ENCODE measurements at places on chromosomes 2 and 18. TPM values are rescaled to one million over a fixed set of nuclear protein-coding genes. Genes with fewer than 3 reads are reported as not detected.

DNA sequence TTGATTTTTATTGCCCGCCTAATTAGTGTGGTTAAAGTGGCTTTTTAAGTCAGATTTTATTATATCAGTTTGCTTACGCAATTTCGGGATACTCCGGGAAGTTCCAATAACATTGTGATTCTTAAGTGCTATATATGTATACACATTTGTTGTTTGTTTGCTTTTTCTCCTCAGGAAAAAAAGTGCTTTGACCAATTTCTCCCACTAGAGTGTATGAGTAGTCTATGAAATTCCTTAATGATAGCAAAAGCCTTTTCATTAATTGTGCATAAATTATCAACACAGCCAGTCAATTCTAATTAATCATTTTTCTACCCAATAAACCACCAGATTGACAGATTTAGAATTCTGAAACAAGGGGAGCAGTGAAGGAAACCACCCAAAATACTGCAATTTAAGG is 172.2 kb downstream of the DPP10 start:
- no peak overlapping the region for H3K4me3 ChIP-seq
- no peak for DNase-seq
- no peaks in the 10 kb centered on the region for H3K27me3 ChIP-seq
- H3K27ac ChIP-seq: no peak overlapping the region

DNA sequence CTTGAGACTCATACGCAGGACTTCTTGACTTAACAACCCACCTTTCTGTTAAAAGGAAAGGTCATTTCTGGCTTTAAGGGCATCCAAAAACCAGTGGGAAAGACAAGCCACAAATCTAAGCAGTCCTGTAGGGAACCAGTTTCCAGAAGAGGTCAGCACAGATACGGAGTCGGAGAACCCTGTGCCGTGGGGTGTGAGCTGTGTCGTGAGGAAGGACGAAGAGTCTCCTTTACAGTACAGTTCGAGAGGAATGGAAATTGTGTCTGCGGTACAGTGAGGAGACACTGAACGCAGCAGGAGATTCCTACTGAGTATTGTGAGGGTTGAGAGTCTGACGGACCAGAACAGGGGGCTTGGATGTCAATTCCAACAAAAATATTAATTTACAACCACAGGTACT is 17.7 kb downstream of the SLC30A3 start:
- H3K4me3 ChIP-seq: no peak overlapping the region
- DNase-seq: no peak
- H3K27ac ChIP-seq: no peak overlapping the region
- H3K4me1 ChIP-seq: no peaks in the 10 kb centered on the region
- peaks cover 43% of the 10 kb centered on the region for H3K36me3 ChIP-seq
- peaks cover 2% of the 10 kb centered on the region for H3K27me3 ChIP-seq

DNA sequence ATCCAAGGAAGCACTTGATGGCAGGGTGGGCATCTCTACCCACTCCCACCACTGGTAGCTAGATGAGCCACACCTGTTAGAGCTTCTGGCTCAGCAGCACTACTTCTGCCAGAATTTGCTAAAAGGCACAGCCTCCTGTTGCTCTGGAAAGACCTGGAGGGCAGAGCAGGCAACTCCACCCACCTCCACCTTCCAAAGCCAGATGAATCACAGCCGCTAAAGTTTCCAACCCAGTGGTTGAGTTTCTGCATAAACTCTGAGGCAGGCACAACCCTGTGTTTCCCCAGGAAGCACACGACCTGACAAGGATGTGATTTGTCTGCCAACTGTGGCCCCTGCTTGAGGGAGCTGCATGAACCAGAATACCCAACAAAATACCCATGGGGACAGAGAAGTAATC is 111.6 kb upstream of the GCFC2 start:
- H3K36me3 ChIP-seq: no peaks in the 10 kb centered on the region
- H3K27ac ChIP-seq: no peak overlapping the region
- no peak for DNase-seq

DNA sequence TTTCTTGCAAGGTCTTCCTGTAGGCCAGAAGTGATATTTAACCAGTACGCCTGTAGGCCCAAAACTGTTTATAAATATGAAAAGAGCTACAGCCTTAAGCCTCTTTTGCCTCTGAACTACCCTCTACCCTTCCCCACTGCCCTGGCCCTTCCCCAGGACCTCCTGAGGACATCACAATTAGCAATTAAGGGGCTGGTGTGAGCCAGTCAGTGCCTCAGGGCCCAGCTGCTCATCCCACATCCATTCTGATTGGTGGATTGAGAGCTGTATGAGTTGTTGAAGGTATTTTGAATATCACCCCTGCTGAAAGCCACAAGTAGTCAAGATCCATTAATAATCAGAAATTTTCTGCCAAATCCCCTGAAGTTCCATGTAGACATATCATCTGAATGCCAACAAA is 126.3 kb upstream of the TACR1 start:
- H3K4me3 ChIP-seq: no peak overlapping the region
- H3K27me3 ChIP-seq: peaks cover 4% of the 10 kb centered on the region
- H3K4me1 ChIP-seq: peaks cover 3% of the 10 kb centered on the region
- H3K36me3 ChIP-seq: no peaks in the 10 kb centered on the region
- no peak overlapping the region for H3K27ac ChIP-seq
- DNase-seq: no peak

- peaks cover 7% of the 10 kb centered on the region for H3K36me3 ChIP-seq
- no peak overlapping the region for H3K27ac ChIP-seq
- peaks cover 16% of the 10 kb centered on the region for H3K4me1 ChIP-seq
- no peaks in the 10 kb centered on the region for H3K27me3 ChIP-seq
- no peak overlapping the region for H3K4me3 ChIP-seq
- DNase-seq: no peak
Observed at GRCh38 chr18:76480913-76481312, 14.1 kb downstream of the ZNF516 start.

- H3K27ac ChIP-seq: no peak overlapping the region
- H3K36me3 ChIP-seq: peaks cover 2% of the 10 kb centered on the region
- DNase-seq: no peak
Observed at GRCh38 chr18:23384778-23385736, 68.0 kb upstream of the RIOK3 start.

- peaks cover 13% of the 10 kb centered on the region for H3K4me1 ChIP-seq
- H3K4me3 ChIP-seq: no peak overlapping the region
- peak overlapping the region; percentile 18 for H3K27ac ChIP-seq
- H3K27me3 ChIP-seq: no peaks in the 10 kb centered on the region
- no peaks in the 10 kb centered on the region for H3K36me3 ChIP-seq
Observed at GRCh38 chr18:75407468-75408437, 19.8 kb downstream of the SMIM21 start.

- H3K4me1 ChIP-seq: peaks cover 9% of the 10 kb centered on the region
- H3K27me3 ChIP-seq: no peaks in the 10 kb centered on the region
- H3K4me3 ChIP-seq: no peak overlapping the region
- H3K36me3 ChIP-seq: no peaks in the 10 kb centered on the region
- no peak for DNase-seq
- H3K27ac ChIP-seq: peak overlapping the region; percentile 15
Observed at GRCh38 chr18:3689091-3689490, 239.1 kb downstream of the TGIF1 start.

DNA sequence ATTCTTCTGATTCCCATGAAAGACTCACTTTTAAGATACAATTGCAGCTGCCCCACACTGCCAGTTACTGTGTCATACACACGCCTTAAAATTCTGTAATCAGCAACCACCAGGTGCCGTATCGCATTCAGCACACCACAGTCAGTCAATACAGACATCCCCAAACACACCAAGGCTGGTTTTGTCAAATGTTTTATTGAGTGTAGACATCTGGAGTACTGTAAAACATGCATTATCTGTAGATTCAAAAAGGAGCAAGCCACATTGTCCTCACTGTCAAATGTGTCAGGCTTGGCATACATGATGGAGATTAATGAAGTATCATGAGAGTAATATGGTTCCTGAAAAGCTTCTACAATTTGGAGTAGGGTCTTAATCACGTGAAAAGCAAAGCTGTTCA is 109.7 kb upstream of the SP3 start:
- H3K27me3 ChIP-seq: no peaks in the 10 kb centered on the region
- H3K36me3 ChIP-seq: peaks cover 7% of the 10 kb centered on the region
- H3K27ac ChIP-seq: no peak overlapping the region
- no peak for DNase-seq

GRCh38 chr2:131046918-131047652 is 46.2 kb downstream of the FAM168B start:
- H3K4me3 ChIP-seq: no peak overlapping the region
- no peaks in the 10 kb centered on the region for H3K4me1 ChIP-seq
- no peak for DNase-seq
- no peaks in the 10 kb centered on the region for H3K27me3 ChIP-seq
- peaks cover 39% of the 10 kb centered on the region for H3K36me3 ChIP-seq
- H3K27ac ChIP-seq: no peak overlapping the region

GRCh38 chr2:189393440-189394111 is 47.7 kb upstream of the WDR75 start:
- peak; percentile 99 for DNase-seq
- H3K4me3 ChIP-seq: no peak overlapping the region
- no peaks in the 10 kb centered on the region for H3K27me3 ChIP-seq
- H3K36me3 ChIP-seq: no peaks in the 10 kb centered on the region
- H3K27ac ChIP-seq: peak overlapping the region; percentile 92

DNA sequence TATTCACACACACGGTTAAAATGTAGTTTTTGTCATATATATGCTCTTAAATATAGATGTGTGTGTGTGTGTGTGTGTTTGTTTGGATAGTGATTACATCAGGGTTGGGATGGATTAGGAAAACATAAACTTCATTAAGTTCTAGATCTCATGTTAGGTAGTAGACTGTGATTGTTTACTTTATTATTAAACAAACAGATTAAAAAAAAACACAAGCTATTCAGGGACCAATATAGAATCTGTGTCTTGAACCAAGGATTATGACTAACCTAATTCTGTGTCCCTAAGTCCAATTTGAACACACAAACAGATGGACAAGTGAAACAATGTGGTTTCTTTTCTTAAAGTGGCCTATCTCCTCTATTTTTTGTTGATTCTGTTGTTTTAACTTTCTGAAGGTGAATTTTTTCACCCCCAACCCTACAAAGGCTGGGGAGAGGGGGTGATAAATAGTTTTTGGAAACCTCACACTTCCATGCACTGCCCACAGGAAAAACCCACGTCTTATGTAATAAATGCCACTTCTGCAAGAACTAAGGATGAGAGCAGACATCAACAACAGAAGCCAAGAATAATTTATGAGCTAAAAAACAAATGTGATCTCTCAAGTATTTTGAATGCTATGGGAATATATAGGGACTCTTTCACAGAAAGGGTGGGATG is 40.7 kb downstream of the IL1R2 start:
- H3K27me3 ChIP-seq: no peaks in the 10 kb centered on the region
- peak; percentile 60 for DNase-seq
- H3K27ac ChIP-seq: peak overlapping the region; percentile 53
- H3K4me3 ChIP-seq: no peak overlapping the region
- H3K36me3 ChIP-seq: no peaks in the 10 kb centered on the region

- H3K4me1 ChIP-seq: peaks cover 4% of the 10 kb centered on the region
- DNase-seq: no peak
- peaks cover 9% of the 10 kb centered on the region for H3K36me3 ChIP-seq
- no peak overlapping the region for H3K4me3 ChIP-seq
- H3K27ac ChIP-seq: no peak overlapping the region
Observed at GRCh38 chr2:187525163-187525900, 28.9 kb downstream of the TFPI start.

- H3K36me3 ChIP-seq: no peaks in the 10 kb centered on the region
Observed at GRCh38 chr18:10205151-10205550, 249.3 kb upstream of the APCDD1 start.

Gene AP1S3
- 5.8 TPM for total RNA-seq

Gene ABCB11
- not detected for total RNA-seq

Gene NEB
- under 0.01 TPM for total RNA-seq

Gene SERPINB7
- total RNA-seq: 100 TPM
